ENCODE measurements at places on chromosomes 5 and 9.

DNA sequence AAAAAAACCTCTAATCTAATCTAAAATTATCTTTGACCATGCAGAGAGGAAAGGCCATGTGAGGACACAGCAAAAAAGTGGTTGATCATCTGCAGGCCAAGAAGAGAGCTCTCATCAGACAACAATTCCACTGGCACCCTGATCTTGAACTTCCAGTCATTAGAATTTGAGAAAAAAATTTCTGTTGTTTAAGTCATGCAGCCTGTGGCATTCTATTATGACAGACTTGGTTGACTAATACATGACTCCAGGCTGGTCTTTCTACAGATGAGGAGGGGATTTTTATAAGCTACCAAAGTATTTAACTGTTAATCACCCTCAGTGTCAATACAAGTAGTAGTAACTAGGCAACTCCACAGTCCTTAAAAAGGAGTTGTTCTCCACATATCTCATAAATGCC lies 358.5 kb upstream of the RGMB start:
- no peak for DNase-seq

GRCh38 chr9:7561527-7562080 lies 238.0 kb downstream of the DMAC1 start:
- no peak for DNase-seq

DNA sequence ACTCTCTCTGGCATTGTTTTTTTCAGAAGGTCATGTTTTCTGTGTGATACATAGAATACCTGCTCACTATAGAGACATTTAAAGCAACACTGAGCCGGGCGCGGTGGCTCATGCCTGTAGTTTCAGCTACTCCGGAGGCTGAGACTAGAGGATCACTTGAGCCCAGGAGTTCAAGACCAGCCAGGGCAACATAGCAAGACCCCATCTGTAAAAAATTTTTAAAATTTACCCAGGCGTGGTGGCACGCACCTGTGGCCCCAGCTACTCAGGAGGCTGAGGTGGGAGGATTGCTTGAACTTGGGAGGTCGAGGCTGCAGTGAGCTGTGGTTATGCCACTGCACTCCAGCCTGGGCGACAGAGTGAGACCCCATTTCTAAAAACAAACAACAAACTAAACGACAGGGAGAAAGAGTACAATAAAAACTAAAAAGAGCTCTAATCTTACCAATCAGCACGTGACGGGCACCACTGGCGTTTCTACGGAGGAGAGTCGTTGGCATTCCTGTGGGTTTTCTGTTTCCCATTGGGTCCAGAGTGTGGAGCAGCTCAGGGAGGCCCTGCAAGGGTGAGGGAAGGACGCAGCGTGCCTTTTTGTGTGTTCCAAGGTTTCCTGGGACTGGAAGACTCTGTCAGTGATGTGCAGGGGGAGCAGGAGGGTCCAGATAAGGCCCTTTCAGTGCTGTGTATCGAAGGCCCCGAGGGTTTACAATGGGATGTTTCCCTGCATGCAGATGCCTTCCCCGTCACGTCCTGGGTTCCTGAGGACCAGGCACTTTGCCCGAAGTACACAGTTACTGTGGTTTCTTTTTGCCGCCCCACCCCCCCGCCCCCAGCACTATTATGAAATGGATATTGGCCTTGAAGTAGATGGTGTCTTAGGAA lies 7.2 kb upstream of the RNU6ATAC start:
- no peak for DNase-seq

DNA sequence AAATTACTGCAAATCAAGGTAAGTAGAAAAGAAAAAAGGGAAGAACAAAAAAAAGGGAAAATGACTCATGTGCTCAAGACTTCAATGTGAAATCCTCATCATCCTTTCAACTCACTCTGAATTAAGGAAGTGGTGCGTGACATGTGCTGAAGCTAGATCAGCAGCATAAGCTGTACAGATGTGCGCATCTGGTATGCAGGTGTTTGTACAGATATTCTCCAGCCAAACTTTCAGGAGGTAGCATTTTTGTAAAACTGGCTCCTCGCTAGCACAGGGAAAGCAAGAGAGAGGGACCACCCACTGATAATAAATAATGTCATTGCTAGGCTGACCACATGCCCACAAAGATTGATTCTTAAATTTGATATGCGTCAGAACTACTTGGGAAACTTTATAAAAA lies 253.9 kb upstream of the RGMB start:
- DNase-seq, result no peak

DNA sequence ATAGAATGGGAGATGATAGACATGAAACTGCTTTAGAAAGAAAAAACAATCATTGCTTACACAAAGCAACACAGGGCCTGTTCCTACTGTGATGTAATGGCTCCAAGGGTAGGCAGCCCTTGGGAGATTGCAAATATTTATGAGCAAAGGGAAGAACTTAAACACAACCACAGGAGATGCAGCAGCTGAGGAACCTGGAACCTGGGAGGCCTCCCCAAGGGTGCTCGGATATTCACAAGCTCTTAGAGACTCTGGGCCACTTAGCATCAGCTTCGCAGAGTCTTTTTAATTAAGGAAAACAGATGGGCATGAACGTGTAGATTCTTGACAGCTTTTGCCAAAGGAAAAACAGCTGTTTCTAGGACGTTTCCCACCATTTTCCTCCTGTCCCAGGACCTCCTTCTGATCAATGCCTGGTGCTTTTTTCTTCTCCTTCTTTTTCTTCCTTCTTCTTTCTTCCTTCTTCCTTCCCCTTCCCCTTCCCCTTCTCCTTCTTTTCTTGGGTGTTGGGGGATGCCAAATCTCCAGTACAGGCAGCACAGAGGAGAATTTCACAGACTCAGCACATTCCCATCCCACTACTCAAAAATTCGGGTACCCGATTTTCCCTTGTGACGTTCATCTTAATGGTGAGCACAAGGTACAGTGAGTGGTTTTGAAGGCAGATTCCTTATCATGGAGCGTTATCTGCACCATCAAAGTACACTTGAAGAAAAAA lies 28.1 kb upstream of the TCF7 start:
- DNase-seq, result no peak

GRCh38 chr9:129981180-129981907 lies 61.6 kb downstream of the FNBP1 start:
- no peak for DNase-seq

DNA sequence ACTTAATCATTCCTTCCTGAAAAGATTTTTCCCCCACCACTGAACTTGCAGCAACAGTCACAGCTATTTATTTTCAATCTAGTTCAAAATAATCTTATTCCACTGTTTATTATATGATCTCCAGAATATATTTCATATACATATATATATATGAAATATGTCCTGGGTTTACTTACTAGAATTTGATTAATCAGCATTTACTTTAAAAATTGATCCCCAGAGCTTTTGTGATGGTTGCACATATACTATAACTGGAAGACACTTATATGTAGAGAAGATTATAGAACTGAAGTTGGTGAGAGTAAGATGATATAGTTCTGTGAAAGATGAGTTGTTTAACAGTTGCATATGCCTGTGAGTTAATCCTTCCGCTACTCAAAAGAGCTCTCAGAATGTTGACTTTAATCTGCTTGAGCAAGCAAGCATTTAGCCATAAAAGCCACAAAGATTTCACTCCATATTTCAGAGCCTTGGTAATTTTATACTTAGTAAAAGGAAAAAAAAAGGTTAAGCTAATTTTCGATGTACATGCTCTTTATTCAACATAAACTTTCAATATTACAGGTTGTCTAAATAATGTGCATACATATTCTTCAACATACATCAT lies 399.3 kb upstream of the CDH9 start:
- DNase-seq, result no peak

DNA sequence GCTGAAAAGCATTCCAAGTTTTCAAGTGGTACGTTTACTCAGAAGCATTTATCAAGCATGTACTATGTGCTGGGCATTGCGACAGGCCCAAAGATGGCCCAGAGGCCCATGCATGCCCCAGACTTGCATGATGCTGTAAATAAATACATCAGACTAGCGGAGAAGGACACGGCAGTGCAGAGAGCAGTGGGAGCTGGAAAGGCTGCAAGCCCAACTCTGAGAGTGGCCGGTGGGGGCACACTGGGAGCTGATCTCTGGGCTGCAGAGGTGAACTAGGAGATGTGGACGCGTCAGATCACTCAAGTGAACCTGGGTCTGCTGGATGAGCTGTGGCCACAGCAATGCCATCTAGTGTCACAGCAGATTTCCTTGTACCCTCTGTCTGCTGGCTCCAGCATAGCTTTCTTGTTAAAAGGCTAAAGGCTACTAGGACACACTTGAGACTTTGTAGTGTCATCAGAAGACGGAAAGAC lies 246.9 kb downstream of the FANCC start:
- DNase-seq, result no peak

- no peak for DNase-seq
These were observed 32.1 kb upstream of the SELENOP start for GRCh38 chr5:42843675-42844292.

DNA sequence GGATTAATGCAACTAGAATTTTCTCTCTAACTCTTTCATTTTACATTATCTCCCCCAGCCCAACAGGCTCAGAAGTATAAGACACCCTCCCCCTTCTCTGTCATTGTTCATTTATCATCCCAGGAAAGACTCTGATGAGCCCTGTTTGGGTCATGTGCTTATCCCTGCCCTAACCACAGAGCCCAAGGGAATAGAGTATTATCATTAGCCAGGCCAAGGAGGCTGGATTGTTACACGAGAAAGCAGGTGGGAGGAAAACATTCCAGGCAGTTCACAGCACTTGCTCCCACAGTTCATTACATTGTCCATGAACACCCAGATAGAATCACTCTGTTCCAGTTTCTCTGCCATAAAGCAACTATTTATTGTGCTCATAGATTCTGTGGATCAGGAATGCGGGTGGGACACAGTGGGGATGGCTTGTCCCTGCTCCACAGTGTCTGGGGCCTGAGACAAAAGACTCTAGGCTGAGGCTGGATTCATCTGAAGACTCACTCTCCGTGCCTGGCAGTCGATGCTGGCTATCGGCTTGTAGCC lies 59.5 kb upstream of the TMEM215 start:
- no peak for DNase-seq

DNA sequence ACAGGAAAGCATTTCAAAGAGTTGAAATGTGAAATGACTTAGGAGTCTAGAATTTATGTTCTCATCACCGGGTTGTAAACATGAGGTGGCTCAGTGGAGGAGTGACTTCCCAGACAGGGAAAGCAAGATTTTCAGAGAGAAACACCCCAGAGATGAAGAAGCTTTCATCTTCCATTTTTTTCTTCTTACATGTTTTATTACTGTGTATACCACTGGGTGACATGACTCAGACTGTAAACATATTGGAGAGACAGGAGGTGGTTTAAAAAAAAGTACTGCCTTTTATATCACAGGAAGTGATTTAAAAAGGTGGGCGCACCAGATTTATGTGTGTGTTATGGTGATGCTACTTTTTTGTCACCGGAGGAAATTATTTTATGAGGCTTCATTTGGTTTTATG lies 209.1 kb upstream of the TUT7 start:
- no peak for DNase-seq

DNA sequence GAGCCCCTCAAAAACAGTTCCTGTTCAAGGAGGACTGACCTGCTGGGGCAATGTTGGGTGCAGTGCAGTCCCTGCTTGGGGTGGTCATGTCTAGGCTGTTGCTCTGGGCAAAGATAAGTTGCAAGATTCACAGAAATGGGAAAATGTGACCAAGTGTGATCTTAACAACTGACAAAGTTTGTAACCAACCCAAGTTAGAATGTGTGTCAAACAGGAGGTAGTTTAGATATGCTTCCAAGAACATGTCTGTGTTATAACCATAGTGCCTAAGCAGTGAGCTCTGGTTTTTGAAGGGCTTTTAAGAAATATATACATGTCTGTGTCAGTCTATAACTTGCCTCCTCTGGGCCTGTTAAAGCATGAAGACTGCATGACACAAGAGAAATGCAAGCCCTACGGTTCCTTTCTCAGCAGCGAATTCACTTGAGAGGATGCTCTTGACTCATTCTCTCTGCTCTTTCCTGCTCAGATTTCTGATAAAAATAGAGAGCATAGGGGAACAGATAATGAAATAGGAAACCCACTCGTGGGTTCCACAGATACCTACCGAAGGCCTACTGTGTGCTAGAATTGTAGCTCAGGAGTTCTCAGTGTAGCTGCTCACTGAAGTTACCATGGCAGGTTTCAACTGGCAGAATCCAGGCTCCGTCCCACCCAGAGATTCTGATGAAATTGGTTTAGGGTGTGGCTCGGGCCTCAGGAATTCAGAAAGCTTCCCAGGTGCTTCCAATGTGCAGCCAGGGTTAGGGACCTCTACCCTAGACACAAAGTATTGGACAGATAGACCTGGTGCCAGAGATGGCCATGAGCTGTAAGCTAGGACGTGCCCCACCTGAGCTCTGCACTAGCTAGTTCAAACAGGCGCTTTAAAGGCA lies 52.4 kb downstream of the ARHGEF37 start:
- no peak for DNase-seq

- DNase-seq, result no peak
These were observed 556.5 kb upstream of the SEMA6A start for GRCh38 chr5:117131048-117131679.

- no peak for DNase-seq
These were observed 657.0 kb upstream of the WWC1 start for GRCh38 chr5:167634432-167634831.

DNA sequence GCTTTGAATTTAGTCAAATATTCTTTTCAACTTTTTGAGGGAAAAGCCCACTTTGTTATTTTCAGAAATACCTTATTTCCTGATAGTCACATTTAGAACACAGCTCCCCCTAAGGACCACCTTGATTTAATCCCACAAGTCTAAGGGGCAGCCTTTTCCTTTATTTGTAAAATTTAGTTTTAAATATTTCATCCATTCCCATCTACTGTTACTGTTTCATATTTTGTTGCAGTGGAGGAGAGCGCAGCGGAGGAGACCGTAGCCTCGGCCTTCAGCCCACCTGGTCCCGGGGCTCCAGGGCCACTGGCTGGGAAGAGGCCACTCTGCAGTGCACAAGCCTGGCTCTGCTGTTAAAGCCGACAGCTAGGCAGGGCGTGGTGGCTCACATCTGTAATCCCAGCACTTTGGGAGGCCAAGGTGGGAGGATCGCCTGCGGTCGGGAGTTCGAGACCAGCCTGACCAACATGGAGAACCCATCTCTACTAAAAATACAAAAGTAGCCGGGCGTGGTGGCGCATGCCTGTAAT lies 19.6 kb downstream of the LPCAT1 start:
- no peak for DNase-seq

DNA sequence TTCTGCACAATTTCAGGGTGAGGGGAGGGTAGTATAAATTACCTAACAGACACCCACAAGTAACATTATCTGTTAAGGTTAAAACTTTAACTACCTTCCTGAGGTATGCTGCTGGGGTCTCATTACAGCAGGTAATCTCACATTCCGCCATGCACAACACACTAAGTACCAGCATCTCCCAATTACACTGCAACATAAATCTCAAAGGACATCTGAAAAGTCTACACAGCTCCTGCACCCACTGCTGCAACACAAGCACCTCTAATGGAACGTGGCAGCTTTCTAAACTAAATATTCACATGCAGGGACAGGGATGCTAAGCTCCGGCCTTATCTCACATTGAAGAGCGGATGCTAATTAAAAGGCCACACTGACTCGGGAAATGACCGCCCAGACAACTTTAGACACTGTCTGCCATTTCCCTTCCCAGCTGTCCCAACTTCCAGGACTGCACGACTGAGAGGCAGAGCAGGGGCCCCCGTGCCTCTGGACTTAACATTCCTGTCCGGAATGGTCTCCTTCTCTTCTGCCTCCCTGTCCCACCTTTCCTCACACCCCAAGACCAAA lies 45.9 kb downstream of the PSMB7 start:
- no peak for DNase-seq

- DNase-seq, result no peak
These were observed 464.7 kb upstream of the COX7C start for GRCh38 chr5:86152988-86153560.

Data from NCI-H1930 (cell line).